ENCODE measurements at places on chromosomes 2 and 18.

DNA sequence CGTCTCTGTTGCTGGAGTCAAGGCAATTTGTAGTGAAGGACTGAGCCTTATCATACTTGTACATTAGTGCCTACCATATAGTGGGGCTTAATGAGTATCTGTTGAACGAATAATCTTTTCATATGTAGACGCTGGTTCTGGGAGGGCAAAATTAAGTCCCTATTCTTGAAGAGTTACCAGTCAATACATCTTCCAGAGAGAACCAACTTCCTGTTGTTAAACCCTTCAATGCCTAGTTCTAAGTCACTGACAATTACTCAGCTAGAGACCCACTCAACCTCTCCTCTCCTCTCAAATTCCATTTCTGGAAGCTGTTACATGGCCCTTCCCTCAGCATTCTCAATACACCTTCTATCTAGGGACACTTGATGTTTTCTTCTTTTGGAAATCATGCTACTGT is 1.1 kb upstream of the MOB4 start:
- DNase-seq, result no peak

- DNase-seq, result peak; percentile 47
Observed at GRCh38 chr2:127066942-127067341, 40.0 kb downstream of the BIN1 start.

GRCh38 chr2:97870396-97870843 is 125.3 kb downstream of the TMEM131 start:
- peak; percentile 18 for DNase-seq

DNA sequence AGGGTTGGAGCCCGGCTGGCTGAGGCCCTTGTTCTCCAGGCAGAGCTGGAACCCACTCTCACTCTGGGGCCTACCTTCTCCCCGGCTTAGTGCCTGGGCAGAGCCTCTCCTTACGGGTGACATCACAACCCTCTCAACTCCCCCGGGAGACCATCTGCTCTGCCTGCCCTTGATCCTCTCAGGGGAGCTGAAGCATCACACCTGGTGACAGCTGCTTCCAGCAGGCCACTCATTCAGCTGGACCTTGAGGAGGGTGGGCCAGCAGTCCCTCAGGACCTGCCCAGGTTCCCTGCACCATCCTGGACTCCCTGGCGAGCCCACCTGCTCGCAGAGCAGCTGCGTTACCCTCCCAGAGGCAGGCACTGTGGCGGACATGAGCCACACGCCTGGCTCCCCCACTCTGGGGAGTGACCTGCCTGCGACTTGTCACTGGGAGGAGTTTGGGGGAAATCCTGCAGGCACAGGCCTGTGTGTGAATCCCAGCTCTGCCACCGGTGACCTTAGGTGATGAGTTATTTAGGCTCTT is 13.1 kb downstream of the HS6ST1 start:
- DNase-seq, result no peak

DNA sequence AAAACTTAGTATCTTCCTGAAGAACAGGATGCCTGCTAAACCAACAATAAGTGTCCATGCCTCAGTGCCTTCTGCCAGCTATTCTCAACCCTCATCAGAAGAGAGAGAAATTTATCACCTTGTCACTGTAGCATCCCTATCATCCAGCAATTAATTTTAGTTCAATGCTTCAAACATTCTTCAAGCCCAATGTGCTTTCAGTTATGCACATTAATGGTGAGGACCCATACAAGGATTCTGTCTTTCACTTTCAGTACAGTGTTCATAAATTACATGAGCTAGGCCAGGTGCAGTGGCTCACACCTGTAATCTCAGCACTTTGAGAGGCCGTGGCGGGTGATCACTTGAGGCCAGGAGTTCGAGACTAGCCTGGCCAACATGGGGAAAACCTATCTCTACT is 47.0 kb upstream of the MSH6 start:
- DNase-seq, result no peak

DNA sequence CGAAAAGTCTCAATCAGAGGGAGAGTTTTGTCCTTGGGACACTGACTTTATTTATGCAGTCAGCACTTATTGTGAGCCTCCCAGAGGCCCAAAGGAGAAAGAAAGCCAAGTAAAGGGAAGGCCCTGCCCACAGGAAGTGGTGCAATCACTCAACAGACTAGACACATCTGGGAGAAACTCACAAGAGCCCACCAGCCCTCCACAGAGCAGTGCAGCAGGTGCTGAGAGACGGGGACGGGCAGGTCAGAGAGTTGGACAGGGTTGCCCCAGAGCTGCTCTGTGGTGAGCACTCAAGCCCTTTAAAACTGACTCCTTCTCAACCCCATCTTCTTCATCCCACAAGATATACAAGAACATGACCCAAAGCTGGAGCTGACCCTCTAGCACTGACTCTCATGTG is 96.0 kb downstream of the TFCP2L1 start:
- DNase-seq, result no peak

- DNase-seq, result no peak
Observed at GRCh38 chr2:143139835-143140393, 10.7 kb downstream of the ARHGAP15 start.
